ENCODE measurements at places on chromosomes 4 and X. TPM values are rescaled to one million over a fixed set of nuclear protein-coding genes. Genes with fewer than 3 reads are reported as not detected.

DNA sequence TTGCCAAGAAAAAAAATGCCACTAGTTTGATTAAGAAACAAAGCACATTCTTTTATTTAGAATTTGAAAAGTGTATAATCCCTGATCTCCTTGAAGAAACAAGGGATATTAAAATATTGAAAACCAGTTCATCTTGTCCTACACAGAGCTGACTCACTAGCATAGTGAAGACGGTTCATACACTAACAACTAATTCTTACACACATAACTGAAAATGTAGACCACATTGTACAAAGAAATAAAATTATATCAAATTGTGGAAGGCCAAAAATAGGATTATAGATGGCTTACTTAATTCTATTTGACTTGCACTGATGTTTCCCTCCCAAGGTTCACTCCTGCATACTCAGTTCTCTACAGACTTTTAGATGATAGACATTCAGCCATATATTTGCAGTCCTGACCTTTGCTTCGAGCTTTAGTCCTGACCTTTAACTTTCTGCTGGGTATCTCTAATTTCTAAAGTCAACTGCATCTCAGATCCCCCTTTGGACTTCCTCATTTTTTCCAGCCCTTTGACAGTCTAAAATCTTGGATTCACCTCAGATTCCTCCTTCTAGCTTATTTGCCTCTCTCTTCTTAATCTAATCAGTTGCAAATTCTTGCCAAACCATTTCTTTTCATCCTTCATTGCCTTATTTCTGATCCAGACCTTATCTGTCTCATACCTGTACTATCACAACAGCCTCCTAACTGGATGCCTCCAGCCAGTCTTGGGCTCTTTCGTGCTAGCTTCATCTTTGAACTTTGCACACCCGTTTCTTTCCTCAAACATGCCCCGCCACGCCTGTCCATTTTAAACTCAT is 4.5 kb upstream of the WWC2 start:
- no peaks in the 10 kb centered on the region for H3K36me3 ChIP-seq
- no peak overlapping the region for H3K4me3 ChIP-seq
- no peak for DNase-seq
- H3K27me3 ChIP-seq = peaks cover 23% of the 10 kb centered on the region

Gene COMMD8
- 29.0 TPM for total RNA-seq

Gene DCAF12L2
- total RNA-seq = not detected

DNA sequence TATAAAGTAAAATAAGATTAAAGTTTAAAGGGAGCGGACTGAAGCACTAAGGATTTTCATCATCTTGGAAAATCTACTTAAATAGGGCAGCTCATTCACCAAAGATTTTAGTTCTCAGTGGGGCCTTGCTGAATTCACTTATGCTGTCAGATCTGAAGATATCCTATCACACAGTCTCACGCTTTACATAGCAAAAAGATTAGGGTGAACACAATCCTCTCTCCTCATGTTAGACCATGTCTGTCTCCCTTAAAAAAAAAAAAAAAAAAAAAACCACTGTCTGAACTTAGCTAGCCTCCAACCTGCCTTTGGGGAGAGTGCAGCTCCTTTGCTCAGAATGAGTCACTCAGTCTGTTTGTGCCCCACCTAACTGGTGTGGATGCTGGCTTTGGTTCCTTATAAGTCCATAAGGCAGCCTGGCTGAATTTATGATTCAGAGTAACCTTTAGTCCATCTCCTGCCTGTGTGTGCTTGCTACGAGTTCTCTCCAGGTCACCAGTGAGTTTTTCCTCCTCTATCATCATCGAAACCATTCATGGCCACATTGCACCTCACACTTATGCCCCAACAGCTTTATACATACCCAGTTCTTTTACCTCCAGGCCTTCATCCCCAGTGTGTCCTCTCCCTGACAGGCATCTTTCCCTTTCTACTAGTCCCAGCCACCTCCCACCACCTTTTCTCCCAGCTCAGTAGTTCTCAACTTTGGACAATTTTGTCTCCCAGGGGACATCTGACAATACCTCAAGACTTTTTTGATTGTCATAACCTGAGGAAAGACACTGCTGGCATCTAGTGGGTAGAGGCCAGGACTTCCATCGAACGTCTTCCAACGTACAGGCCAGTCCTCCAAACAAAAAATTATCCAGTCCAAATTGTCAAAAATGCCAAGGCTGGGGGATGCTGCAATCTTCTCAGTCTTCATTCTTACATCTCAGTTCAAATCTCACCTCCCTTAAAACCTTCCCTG is 220.7 kb upstream of the EMCN start:
- no peaks in the 10 kb centered on the region for H3K27me3 ChIP-seq
- H3K27ac ChIP-seq = no peak overlapping the region
- no peak for DNase-seq
- H3K4me3 ChIP-seq = no peak overlapping the region

GRCh38 chr4:98685225-98686042 is 27.0 kb upstream of the TSPAN5 start:
- no peaks in the 10 kb centered on the region for H3K27me3 ChIP-seq
- H3K4me1 ChIP-seq = peaks cover 35% of the 10 kb centered on the region
- no peak overlapping the region for H3K4me3 ChIP-seq
- no peak for DNase-seq

Gene IQSEC2
- 0.20 TPM for total RNA-seq

Gene CFAP47
- not detected for total RNA-seq

GRCh38 chrX:103488332-103488731 is 31.0 kb downstream of the RAB40A start:
- no peaks in the 10 kb centered on the region for H3K4me1 ChIP-seq
- no peaks in the 10 kb centered on the region for H3K36me3 ChIP-seq
- no peak overlapping the region for H3K27ac ChIP-seq
- DNase-seq = no peak
- no peaks in the 10 kb centered on the region for H3K27me3 ChIP-seq

GRCh38 chr4:88818631-88819470 is 121.2 kb upstream of the NAP1L5 start:
- no peaks in the 10 kb centered on the region for H3K27me3 ChIP-seq
- no peak overlapping the region for H3K4me3 ChIP-seq
- H3K36me3 ChIP-seq = no peaks in the 10 kb centered on the region
- peaks cover 25% of the 10 kb centered on the region for H3K4me1 ChIP-seq
- peak; percentile 72 for DNase-seq
- H3K27ac ChIP-seq = no peak overlapping the region

- peak overlapping the region; percentile 74 for H3K4me3 ChIP-seq
- no peak overlapping the region for H3K27ac ChIP-seq
- no peaks in the 10 kb centered on the region for H3K36me3 ChIP-seq
- DNase-seq = no peak
- H3K27me3 ChIP-seq = peaks cover 60% of the 10 kb centered on the region
- H3K4me1 ChIP-seq = peaks cover 11% of the 10 kb centered on the region
Measured at GRCh38 chr4:168832763-168833575, 177.1 kb downstream of the CBR4 start.

DNA sequence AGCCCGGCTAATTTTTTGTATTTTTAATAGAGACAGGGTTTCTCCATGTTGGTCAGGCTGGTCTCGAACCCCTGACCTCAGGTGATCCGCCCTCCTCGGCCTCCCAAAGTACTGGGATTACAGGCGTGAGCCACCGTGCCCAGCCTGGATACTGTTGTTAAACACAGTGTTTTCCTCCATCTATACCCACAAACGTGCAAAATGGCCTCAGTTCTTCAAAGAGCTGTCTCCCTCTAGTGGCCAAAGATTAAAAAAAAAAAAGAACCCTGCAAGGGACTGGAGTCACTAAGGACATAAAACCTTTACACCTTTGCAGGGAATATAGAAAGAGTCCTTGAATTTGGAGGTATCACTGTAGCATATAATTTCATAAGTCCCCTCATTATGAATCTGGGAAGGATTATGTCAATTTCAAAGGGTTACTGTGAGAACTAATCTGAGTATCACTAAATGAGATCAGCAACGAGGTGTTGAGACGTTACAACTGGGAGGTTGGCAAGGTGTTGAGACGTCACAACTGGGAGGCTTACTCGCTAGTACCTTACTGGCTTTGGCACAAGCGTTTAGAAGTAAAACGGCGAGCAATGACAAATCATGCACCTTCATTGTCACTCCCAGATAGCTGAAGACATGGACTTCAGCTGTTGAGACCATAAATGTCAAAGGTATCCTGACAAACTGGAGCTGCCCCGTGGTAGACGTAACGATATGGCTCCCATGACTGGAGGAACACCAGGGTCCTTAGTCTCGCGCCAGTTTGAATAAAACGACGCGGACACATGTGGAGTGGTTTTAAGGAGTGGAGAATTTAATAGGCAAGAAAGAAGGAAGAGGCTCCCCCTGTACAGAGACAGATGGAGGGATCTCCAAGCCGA is 33.4 kb upstream of the ENPP6 start:
- no peak overlapping the region for H3K4me3 ChIP-seq
- no peaks in the 10 kb centered on the region for H3K27me3 ChIP-seq
- peaks cover 20% of the 10 kb centered on the region for H3K4me1 ChIP-seq
- peak; percentile 47 for DNase-seq
- H3K27ac ChIP-seq = no peak overlapping the region
